ENCODE measurements at places on chromosomes 12 and 14.
A peak's percentile ranks its signal among the peaks of the same experiment; 100 is the strongest.

DNA sequence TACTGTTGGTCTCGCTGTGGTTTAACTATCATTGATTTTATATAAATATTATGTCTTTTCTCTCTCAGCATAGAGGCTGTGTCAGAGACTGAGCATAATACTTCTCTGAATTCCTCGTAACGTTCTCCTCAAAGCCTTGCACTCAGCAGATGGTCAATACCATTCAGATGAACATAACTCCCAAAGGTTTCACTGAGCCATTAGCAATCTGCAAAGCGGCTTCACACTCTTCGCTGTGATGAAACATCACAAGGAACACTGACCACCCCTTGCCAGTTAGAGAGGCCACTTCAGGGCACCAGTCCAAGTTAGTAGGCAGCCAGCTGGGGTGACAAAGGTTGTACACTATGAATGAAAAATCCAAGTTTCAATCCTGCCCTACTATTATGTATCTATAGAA is 30.1 kb upstream of the STON2 start:
- no peak for DNase-seq

DNA sequence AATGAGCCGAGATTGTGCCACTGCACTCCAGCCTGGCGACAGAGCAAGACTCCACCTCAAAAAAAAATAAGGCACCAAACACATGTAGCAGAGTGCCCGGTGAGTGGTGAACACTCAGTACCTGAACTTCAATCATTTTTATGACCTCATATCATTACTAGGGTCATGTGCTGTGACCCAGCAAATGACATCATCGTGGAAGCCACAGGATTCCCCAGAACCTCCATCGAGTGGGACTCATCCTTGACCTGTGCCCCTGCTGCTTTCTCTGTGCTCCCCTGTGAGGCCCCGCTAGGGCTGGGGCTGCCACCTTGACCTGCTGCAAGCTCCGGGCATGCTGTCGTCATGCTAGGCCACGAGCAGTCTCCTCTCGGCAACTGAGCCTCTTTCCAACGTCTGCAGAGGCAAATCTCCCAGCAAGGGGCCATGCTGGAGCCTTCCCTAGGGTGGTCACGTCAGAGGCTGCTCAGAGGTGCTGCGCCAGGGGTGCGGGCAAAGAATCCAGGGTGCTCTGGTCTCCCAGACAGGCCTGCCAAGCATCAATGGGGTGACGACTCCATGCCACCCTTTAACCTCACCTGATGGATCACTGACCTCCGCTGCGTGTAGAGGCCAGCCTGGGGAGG is 18.5 kb downstream of the GLTP start:
- DNase-seq = no peak

- no peak for DNase-seq
These were observed 481.5 kb downstream of the NPAS3 start for GRCh38 chr14:33420051-33420627.

- no peak for DNase-seq
These were observed 271.6 kb upstream of the ATP2B1 start for GRCh38 chr12:89980236-89980635.

DNA sequence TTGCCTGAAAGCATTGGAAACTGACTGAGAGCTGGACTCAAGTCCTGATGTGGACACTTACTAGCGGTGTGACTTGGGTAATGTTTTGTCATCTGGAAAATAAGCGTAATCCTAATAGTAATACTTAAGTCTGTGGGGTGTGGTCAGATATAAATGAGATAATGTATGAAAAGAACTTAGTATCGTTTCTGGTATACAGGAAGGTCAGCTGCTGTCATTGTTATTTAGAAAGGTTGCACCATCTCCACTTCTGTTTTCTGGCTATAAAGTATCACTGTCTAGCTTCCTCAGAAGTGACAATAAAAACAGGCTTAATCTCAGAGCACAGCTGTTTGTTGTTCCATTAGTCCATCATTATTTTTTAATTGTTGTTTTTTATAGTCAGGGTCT is 34.1 kb upstream of the TUBA1C start:
- DNase-seq = no peak

DNA sequence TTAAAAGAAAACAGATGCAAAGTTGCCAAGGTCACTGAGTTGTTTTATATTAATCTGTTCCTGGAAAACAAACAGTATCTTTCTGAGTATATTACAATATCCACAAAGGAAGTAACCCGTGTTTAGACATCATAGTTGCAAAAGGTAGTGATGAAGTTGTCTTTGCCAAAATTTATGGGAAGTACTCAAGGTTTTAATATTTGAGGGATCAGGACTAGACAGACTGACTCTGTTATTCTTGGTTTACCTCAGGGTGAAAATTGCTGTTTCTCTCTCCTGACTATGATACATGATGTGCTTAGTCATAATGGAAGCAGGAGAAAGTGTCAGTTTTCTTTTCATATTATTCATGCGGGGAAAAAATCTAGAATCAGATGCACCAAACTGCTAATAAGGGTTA is 28.3 kb downstream of the TMEM233 start:
- DNase-seq = no peak

DNA sequence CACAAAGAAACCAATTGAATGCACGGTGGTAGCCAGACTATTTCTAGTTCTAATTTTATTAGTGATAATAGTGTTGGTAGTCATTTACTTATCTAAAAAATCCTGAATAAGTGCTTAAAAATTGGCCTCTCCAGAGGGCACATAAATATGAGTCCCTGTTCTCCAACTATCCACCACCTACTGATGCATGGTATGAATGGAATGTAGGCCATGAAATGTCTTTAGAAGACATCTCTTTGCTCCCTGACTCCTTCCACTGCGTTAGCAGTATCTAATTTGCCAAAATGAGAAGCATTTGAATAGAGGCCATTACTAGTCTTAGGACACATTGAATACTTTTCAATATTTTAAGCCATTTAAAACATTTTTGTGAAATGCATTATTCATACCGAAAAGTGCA is 261.7 kb downstream of the LRFN5 start:
- no peak for DNase-seq

DNA sequence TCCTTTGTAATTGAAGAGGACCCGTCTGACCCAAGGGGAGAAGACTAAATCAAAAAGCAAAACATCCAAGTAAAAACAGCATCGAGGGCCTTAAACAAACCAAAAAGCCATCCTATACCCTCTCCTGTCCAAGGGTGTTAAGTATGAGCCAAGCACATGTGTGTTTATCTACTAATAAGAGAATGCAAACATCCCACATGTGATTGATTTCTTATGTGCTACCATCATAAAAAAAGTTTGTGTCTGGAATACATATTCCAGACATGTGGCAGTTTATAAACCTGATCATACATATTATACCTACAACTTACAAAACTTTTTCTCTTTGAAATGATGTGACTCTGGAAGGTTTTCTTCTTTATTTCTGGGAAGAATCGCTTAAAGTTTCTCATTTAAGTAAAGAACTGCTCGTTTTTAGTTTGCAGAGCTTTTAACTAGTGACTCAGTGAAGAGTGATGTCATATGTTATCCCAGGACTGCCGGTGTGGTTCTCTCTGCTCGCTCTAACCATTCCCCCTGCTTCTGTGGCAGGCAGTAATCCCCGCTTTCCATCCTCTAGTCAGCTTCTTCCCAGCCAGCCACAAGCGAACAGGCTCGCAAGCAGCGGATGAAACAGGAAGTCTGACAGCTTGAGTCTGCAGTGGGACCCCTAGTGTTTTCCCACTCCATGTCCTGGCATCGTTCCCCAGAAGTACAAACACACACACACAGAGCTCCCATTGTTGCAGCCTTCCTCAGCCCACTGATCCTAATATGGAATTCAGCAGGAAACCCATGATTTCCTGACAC is 431 bp upstream of the RHOJ start:
- no peak for DNase-seq

GRCh38 chr14:57492859-57493258 is 798 bp downstream of the CCDC198 start:
- no peak for DNase-seq

DNA sequence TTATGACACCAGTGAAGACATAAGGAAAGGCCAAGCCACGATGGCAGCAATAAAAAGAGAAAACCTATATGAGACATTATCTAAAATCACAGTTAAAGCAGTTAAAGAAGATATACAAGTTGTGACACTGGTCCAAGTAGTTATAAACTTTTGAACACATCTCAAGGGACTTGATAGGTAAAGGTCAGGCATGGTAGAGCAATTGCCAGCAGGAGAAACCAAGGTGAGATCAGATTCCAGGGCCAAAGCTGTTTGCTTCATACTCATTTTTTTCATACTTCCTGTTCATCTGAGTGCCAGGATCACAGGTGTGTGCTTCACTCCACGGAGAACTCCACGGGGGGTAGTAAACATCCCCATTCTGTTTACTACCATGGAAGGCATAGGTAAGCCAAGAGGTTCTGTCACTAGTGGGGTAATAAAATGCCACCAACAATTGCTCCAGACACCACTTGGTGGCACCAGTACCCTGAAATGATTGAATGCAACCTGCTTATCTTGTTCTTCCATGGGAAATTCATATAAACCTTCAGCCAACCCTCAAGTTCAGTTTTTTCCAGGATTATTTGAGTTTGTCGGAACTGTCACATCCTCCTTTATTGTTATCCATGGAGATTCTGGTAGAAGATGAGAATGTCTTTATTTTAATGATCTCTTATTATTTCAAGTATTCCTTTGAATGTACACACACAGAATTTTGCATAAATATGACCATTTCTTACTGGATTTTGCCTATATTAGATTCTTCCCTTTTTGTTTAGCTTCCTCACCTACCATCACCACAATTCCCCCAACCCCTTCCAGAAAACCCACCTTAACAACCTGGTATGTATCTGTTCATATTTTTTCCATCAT is 59.2 kb upstream of the TSPAN8 start:
- DNase-seq = no peak

- DNase-seq = no peak
These were observed 485.6 kb downstream of the LRIG3 start for GRCh38 chr12:58434726-58435125.

DNA sequence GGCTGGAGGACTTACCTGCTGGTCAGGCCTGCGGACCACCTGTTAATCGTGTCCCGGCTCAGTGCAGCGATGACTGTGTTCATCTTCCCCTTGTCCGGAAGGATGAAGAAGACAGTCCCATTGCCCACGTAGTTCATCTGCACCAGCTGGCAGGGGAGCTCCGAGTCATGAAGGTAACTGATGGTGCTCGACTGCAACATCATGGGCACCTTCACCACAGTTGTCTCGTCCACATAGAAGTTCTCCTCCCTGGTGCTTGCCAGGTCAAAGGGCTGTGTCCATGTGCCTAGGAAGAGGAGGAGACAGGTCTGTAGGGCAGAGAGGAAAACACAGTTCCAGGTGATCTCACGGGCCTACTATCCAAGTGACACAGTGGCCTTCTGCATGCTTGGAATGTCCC is 13.4 kb downstream of the SERPINA6 start:
- DNase-seq = no peak

GRCh38 chr12:19065223-19065622 is 64.3 kb upstream of the PLEKHA5 start:
- no peak for DNase-seq

- DNase-seq = peak; percentile 64
These were observed 67.2 kb downstream of the DIO3 start for GRCh38 chr14:101628471-101628966.

DNA sequence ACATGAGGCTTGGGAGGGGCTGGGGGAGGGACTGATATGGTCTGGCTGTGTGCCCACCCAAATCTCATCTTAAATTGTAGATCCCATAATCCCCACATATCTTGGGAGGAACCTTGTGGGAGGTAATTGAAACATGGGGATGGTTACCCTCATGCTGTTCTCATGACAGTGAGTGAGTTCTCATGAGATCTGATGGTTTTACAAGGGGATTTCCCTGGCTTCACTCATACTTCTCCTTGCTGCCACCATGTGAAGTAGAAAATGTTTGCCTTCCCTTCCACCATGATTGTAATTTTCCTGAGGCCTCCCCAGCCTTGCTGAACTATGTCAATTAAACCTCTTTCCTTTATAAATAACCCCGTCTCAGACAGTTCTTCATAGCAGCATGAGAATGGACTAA is 362.9 kb downstream of the PCNX1 start:
- DNase-seq = no peak

DNA sequence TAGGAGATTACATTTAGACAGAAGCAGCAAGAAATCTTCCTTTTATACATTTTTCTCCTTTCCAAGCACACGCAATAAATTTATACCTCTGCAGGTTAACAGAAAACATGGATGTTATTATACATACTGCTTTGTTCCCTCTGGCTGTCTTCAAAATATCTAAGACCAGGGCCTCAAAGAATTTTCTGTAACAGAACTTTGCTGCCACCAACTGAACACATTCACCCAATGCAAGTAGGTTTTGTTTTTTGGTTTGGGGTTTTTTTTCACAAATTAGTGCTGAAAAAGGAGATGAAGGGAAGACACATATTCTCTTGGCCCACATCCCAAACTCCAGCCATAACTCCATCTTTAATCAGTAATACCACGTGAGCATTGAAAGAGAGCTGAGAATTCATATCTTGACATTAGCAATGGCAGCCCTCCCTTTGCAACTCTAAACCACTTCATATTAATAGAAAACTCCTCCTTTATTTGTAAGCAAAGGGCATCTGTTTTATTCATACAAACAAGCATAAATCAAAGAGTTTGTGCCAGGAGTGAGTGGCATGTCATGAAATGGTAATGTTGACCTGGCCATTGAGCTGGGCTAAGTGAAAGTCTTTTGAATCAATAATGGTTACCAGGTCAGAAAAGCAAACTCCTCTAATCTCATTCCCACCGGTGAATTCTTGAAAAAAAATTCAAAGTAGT is 150.8 kb upstream of the FSCB start:
- DNase-seq = no peak

DNA sequence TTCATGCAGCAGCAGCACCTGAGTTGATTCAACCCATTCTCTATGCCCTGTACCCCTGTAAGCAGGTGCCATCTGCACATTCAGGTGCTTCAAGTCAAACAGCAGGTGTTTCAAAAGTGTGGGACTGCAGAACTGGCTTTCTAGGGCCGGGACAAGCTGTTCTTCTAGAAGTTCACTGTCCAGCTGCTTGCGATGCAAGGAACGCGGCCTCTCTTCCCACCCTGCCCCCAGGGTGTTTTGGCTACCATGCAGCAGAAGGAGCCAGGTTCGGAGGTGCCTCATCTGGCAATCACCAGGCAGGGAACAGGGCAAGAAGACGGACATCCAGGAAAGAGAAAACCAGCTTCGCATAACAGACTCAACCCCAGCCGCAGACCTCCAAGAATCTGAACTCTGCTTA is 35.2 kb downstream of the TMEM132D start:
- no peak for DNase-seq

DNA sequence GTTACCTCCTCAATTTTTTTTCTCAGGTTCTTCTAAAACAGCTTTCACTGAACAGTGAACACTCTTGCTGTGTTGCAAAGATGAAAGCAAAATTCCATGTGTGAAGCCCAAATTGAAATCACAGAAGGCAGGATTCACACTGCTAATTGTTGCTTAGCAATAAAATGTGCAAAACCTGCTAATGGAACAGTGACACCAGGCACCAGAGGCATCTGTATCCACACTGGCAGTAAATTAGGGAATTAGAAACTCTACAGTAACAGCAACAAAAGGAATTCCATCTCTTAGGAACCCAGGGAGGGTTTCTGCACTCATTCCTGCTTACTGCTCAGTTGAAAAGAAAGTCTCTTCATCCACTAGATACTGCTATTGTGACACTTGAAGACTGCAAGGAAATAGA is 202.3 kb downstream of the GXYLT1 start:
- no peak for DNase-seq

GRCh38 chr14:74241652-74242017 is 2.4 kb downstream of the VSX2 start:
- DNase-seq = no peak
